T follicular helper cell (primary cell): ENCODE measurements at places on chromosomes 11 and 22.

DNA sequence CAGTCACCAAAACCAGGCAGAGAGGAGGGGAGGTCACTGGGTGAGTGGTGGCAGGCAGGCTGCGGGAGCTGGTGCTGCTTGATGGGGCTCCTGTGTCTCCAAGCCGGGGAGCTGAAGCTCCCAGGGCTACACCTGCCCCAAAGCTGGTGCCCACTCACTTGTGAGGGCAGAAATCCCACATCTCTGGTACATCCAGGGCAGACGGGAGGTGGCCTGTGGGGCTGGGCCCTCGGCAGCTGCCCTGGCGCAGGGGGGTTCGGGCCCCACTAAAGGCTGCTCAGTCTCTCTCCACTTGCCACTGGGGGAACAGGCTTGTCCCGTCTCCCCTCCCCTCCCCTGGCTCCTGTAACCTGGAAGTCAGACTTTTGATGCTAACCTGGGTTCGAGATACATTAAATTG lies 55.6 kb upstream of the PPARA start:
- no peak for DNase-seq

DNA sequence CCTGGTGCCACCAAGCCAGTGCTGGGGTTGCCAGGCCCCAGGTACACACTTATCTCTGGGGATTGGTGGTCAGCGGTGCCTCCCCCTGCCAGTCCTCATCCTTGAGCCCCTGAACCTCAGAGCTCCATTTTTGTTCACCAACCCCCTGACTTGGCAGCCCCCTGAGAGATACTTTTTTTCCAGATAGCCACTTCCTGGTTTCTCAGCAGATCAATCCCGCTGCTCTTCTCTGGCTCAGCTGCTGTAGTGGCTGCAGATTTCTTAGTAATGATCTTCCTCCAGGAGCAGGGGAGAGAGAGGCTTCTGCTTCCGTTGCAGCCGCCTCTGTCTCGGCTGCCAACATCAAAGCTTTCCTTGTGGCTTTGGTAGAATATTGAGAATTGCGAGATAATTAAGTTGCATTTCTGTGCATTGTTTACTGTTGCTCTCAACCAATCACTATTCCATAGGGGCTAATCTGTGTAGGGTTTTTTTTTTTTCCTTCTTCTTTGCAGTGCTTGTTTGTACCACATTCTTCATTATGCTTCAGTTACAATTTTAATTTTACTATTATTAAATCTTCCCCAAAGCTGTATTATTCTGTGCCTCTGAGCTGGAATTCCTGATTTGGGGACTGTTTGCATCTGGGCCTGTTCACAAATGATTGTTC lies 92.1 kb downstream of the PKNOX2 start:
- DNase-seq, result no peak

GRCh38 chr11:95605271-95605940 lies 184.2 kb downstream of the FAM76B start:
- DNase-seq, result no peak

GRCh38 chr11:114397349-114397982 lies 2.8 kb downstream of the C11orf71 start:
- DNase-seq, result no peak

DNA sequence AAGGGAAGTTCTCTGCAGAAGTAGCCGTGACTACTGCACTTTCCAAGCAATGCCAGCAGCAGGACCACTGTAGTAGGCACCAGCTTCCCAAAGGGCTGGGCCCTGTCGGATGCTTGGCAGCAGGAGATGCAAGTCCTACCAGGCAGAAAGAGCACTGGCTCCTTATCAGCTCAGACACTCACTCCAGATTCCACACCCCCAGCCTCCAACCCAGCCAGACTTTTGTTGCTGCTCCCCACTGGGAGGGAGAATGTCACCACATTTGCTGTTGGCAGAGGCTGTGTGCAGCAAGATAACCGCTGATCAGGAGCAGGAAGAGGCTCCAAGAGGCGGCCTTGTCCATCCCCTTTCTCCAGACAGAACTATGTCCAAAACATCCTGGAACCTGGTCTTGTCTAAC lies 118.7 kb downstream of the C11orf58 start:
- DNase-seq, result no peak

GRCh38 chr11:101583251-101584128 lies at the start of gene TRPC6:
Gene TRPC6, minus strand, starts transcription at chr11:101584007. Its CDS starts 504 bp downstream, at chr11:101583503.
- DNase-seq, result no peak

- no peak for DNase-seq
These were observed 737 bp downstream of the RBM4 start for GRCh38 chr11:66639066-66639813.

GRCh38 chr11:33912405-33913361 lies 20.8 kb upstream of the LMO2 start:
- no peak for DNase-seq
